ENCODE measurements at places on chromosomes 4 and X.
A peak's percentile ranks its signal among the peaks of the same experiment; 100 is the strongest.

DNA sequence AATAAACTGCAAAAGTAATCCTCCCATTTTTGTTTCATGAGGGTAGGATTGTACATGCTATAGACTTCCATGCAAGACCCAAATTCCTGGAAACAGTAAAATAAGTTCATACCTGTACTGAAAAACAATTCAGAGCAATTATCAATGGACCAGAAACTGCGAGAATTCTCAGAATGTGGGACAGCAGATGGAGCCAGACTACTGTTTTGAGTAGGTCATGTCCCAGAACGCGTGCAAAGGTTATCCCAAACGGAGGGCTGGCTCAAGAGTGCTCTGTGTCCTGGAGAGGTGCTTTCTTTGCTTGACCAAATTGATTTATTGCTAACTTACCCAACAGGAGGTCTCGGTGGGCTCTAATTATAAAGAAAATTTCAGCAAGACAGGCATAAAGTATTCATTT lies 1.7 kb upstream of the MAGEH1 start:
- no peak for DNase-seq

- no peak for DNase-seq
Observed at GRCh38 chr4:53366301-53366716, 448 bp upstream of the SCFD2 start.

DNA sequence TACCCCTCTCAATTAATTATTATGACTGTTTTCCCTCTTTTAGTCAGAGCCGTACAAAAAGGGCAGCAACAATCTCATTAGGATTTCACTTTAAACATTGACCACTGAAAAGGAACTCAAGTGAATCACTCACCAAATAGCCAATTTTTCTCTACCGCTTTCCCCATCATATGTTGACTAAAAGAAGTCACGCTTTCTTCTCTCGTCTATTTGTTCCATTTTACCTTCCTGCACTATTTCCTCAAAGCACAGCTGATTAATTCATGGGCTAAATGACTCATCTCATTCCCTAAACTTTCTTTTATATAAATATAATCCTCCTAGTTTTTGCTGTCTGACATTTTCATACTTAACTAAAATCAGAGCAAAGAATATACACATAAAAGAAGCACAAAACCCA lies 8.2 kb downstream of the MID1 start:
- DNase-seq = no peak

- DNase-seq = peak; percentile 56
Observed at GRCh38 chr4:141636082-141636770, at the start of gene IL15. IL15 (plus strand) TSS chr4:141636583; CDS start chr4:141719465, 82,882 bp downstream.

DNA sequence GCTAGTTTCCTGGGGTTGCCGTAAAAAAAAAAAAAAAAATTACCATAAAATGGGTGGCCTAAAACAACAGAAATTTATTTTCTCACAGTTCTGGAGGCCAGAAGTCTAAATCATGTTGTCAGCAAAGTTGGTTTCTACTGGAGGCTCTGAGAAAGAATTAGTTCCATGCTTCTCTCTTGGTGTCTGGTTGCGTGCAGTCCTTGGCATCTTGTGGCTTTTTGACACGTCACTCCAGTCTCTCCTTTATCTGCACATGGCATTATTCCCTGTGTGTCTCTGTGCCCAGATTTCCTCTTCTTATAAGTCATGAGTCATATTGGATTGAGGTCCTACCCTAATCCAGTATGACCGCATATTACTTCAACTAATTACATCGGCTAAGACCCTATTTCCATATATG lies 38.7 kb downstream of the SPATA4 start:
- DNase-seq = no peak

DNA sequence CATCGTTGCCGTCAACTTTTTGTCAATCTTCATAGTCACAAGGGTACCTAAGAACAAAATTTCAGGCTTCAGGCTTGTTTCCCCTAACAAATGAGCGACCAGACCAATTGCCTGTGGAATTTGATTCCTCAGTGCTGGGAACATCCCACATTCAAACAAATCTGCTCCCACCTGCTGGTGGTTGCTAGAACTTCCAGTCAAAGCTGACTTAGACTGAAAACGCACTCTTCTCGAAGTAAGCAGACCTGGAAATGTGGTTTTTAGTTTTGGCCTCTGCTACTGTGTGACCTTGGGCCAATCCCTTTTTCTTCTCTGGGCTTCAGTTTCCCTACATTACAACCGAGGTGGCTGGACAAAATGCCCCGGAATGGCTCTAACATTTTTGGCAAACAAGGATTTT lies 1.8 kb upstream of the GABRQ start:
- DNase-seq = no peak

GRCh38 chrX:18666614-18667013 lies 5.3 kb downstream of the RS1 start:
- DNase-seq = no peak

- DNase-seq = no peak
Observed at GRCh38 chrX:4059893-4060292, 346.4 kb upstream of the PRKX start.

- no peak for DNase-seq
Observed at GRCh38 chr4:87100168-87100567, 120.2 kb downstream of the KLHL8 start.

- DNase-seq = no peak
Observed at GRCh38 chr4:176210101-176210500, 14.7 kb upstream of the SPATA4 start.

DNA sequence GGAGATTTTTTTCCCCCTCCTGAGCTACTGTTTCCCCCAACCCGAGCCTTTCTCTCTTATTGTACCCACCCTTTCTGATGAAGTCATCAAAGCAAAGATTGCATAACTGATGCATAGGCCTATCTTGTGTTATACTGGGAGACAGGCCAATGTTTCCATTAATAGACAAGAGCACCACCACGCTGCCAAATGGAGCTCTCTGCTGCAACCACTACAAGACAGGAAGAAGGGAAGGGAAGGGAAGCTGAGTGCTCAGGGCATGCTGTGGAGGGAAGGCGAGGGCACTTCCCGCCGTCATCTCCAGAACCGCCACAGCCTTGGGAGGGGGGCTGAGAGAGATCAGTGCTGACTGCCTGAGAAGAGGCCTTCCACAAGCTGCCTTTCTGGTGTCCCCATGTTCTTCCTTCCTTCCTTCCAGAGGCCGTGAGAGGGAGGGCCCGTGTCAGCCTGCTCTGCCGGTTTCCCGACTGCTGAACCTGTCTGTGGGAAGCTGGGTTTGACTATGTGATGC lies 75.0 kb downstream of the MGST2 start:
- DNase-seq = no peak

DNA sequence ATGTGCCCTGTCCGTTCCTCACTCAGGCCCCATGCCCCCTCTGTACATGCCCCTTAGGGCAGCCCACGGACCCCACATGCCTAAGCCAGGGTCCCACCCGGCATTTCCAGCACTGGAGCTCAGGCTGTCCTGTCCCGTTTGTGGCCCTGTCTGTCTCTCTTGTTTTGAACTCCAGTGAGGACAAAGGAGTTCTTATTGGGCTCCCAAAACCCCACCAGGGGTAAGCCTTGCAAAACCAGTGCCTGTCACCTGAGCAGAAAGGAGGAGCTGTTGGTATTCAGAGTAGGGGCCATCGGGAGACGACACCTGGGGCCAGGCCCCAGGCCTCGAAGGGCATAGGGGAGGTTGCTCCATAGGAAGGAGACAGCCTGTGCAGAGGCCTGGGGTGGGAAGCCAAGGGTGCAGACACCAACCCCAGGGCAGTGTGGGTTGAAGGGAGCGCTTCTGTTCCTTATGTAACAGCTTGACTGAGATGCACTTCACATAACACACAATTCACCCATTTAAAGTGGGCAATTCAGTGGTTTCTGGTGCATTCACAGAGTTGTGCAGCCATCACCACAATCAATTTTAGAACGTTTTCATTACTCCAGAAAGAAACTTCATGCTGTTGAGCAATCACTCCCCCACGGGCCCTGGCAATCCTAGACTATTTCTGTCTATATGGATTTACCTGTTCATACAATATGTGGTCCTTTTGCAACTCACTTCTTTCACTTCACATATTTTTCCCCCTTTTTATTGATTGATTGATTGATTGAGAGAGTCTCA lies 31.7 kb downstream of the MAN2B2 start:
- no peak for DNase-seq

DNA sequence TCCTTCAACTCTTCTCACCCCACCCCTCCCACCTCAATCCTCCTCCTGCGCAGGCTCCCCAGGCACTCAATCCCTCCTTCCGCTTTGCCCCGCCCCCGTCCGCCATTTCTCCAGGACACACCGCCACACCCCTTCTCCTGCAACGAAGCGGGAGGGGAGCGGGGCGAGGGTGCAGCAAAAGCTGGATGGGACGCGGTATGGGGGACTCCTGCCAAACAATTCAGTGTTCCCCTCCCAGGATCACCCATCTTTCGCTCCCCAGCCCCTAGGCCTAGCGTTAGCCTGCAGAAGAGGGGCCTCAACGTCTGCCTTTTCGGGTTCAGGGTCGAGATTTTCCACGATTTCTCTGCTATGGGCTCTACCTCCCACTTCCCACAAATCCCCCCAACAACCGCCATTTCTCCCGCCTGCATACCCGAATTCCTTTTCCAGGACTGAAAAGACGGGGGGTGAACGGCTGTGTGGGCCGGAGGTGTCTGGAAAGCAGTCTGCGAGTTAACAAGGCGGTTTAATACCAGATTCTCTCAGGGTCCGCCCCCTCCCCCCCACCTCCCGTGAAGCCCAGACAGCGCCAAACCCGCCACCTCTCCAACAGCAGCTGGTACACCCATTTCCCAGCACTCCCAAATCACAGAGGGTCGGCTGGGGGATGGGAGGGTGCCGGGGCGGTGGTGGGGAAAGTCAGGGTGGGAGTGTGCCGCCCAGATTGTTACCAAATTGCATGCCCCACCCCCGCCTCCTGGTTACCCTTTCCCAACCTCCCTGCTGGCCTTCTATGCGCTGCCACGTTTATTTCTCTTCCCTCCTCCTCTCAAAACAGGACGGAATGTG lies 774 bp downstream of the ARMCX2 start:
- peak; percentile 57 for DNase-seq

- DNase-seq = no peak
Observed at GRCh38 chr4:105120626-105121025, 26.1 kb upstream of the TET2 start.

GRCh38 chr4:95093936-95094929 lies 336.5 kb downstream of the BMPR1B start:
- no peak for DNase-seq

DNA sequence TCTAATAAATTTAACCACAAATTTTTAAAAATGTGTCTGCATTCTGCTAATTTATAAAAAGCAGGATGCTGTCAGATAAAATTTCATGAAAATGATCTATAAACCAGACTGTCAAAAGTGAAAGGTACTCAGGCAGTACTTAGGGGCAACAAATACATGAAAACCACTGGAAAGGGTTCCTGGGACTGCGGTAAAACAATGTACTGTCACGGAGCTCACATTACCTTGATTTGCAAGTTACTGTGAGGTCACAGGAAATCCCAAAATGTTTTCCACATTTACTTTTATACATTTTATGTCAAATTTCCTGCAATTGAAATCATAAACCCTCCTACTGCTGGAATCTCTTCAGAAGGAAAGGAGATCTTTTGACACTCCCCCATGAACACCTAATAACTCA lies 45.3 kb downstream of the SHISA3 start:
- no peak for DNase-seq

DNA sequence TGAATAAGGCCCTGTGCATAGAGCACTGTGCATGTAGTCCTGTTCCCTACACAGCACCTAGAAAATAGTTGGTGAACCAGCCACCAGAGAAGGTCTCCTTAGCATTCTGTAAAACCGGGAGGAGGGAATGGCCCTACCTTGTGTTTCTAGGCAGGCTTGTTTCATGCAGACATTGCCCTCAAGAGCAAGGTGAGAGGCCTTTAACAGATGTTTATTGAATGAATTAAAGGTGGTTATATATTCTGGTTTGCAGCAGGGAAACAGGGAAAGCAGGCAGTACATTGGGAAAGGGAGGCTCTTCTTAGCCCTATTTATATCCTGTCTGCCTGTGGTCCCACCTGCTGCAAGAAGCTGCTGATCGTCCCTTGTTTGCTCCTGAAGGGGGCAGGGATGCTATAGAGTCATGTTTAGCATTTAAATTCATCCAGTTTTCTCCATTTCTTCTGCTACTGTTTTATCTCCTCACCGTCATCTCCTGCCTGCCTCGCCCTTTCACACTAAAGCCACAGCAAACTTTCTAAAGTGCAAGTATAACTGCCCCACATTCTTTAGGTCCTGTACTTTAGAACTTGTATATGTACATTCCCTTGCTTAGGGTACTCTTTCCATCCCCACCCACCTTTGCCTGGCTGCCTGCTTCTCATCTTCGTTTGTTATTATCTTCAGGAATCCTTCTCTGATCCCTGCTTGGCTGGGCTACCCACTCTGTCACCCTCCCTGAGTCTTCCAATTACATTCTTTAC lies 60.3 kb downstream of the EGF start:
- no peak for DNase-seq

GRCh38 chrX:54641530-54641929 lies 111.5 kb downstream of the GNL3L start:
- DNase-seq = no peak

GRCh38 chr4:54898056-54898562 lies 227.3 kb downstream of the KDR start:
- DNase-seq = no peak

- no peak for DNase-seq
Observed at GRCh38 chr4:65635051-65635821, 35.1 kb downstream of the EPHA5 start.

DNA sequence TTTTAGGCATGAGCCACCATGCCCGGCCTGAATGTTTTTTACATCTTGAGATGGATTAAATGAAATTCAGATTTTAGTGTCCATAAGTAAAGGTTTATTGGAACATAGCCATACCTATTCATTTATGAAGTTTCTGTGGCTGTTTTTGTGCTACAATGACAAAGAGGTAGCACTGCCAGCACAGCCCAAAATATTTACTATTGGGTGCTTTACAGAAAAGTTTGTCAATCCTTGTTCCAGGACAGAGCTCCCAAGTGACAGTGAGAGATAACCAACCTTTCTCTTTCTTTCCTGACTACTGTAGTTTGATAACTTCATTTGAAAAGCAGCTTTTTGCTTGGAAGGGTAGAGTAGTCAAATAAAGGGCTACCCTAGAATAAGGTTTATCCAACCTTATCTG lies 116.2 kb downstream of the CAMK2D start:
- no peak for DNase-seq

- DNase-seq = no peak
Observed at GRCh38 chr4:76083386-76083988, 9.0 kb downstream of the ART3 start.

DNA sequence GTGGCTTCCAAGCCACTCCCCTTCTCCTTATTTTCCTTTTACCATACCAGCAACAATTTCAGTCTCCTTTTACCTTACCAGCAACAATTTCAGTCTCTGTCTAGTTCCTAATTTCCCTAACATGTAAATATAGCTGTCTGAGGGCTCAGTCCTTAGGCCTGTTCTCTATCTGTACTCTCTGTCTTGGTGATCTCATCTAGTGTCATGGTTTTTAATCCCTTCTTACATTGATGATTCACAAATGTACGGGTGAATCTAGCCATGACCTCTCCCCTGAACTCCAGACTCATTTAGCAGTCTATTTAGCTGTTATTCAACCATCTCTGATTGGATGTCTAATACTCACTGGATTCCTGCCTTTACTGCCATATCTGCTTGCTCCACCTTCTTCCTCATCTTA lies 7.2 kb downstream of the IL15 start:
- DNase-seq = no peak

All from 8988T (cell line).